ENCODE measurements at places on chromosomes 11 and 22.

DNA sequence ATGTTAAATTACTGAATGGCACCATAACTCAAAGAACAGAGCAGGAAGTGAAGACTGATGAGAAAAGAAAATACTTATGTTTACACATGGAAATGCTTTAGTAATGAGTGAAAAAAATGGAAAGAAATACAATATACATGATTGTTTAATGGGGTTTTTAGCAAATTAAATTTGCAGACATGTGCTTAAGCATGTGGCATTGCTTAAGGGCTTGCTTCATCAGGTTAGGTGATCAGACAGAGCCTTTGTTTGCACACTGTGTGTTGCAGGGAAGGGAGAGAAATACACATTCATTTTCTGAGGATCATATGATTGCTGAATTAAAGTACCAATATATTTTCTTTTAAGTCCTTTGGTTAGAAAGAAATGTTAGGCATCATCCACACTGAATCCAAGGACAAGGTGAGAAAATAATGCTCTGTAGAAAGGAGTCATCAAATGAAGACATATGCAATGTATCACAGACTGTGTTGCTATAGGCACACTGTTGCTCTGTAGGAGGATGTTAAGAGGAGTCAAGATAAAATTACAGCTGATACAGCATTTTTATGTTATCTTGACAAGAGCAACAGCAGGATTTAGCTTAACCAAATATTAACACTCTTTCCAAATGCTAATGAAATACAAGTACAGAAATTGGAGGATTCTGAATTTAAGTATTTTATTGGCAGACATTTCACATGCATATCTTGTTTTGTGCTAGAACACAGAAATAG, 23.4 kb upstream of the ARHGAP20 start:
- DNase-seq: no peak

DNA sequence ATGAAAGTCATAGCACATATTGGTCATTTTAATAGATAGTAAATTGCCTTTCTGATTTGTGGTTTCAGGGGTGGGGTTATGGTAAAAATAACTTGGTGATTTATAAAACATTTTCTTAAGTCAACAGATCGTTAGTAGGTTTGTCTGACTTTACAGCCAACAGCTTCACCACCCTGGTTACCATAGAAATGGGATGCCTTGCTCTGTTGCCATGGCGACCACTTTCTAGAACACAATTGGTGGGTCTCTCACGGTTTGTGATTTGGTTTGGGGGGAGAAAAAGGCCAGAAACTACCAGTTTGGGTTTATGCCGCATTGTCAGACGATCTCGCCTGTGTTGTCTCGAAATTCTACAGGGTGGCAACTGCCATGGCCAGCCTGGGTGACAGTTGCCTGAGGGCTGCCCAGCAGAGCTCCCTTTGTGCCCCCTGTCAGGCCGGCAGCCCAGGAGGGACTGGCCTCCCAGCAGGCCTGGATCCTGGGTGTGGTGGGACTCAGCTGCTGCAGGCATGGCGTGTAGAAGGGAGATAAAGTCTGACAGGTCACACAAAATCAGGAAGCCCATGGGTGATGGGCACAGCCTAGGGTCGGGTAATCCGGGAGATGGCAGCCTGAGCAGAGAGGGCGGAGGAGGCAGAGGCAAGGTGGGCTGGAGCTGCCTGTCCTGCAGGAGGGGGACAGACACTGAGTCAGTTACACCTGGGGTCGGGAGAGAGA, 30.9 kb downstream of the KCNC1 start:
- no peak for DNase-seq

DNA sequence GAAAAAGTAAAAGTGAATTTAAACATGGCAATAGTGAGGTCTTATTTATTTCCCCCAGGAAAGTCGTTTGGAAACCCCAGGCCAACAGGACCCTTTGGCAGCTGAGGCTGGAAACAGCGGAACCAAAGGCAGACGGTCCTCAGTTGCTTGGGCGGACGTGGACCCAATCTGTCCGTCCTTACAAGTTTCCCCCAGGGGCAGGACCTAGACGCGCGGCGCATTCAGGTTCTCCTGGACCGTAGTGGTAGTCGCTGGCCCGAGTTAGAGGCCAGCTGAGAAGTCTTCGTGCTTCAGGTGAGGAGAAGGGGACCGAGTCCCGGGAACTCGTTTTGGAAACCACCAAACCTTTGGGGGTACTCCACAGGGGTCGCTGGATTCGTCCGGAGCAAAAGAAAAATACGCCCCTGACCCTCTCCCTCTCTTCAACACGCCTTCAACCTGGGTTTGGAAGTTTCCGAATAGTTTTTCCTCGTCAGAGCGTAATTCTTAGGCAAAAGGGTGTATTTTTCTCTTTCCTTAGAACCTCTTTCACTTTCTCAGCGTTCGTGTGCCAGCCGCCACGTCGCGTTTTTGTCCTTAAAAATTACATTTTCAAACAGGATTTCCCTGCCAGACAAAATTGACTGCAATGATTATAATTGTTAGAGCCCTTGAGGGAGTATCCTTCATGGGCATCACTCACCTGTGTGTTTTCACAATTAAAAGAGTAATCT, 2.1 kb downstream of the METTL15 start:
- peak; percentile 80 for DNase-seq

GRCh38 chr11:120035756-120036155, 102.2 kb downstream of the TRIM29 start:
- no peak for DNase-seq

- no peak for DNase-seq
Observed at GRCh38 chr22:40202225-40202944, 24.7 kb downstream of the TNRC6B start.

DNA sequence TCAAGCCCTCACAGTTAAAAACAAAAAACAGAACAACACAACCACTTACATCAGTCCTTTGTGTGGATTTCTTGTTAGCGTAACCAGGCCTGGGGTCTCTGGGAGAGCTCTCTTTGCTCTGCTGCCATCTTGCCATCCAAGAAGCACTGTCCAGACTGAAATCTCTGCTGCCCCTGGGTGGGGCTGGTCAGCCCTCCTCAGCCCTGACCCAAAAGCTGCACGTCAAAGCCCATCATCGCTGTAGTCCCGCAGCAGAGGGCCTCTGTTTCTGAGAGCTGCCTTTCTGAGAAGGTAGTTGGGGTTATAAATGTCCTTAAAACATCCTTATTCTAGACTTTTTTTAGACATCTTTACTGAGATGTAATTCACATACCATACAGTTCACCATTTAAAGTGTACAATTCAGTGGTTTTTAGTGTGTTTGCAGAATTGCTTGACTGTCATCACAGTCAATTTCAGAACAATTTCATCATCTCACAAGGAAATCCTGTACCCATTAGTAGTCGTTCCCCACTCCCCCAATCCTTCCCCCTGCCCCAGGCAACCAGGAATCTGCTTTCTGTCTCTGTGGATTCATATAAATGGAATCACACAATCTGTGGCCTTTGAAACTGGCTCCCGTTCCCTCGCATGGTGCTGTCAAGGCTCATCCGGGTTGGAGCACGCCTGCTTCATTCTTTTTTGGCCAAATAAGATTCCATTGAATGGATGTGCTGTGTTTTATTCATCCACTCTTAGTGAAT, 94.9 kb downstream of the TBC1D22A start:
- no peak for DNase-seq

- no peak for DNase-seq
Observed at GRCh38 chr11:114094516-114094915, 35.0 kb downstream of the ZBTB16 start.
